ENCODE measurements at places on chromosomes 2 and 18. TPM values are rescaled to one million over a fixed set of nuclear protein-coding genes. Genes with fewer than 3 reads are reported as not detected.

The SP9 gene
- not detected for total RNA-seq

The TNP1 gene
- total RNA-seq = not detected

The LIMS4 gene
- total RNA-seq = not detected

The AMER3 gene
- not detected for total RNA-seq

The MYL1 gene
- total RNA-seq = not detected

The TUBA3E gene
- total RNA-seq = not detected

Data from T-cell (primary cell).